Endothelial cell of umbilical vein (primary cell): ENCODE measurements at places on chromosomes 4 and X. TPM values are rescaled to one million over a fixed set of nuclear protein-coding genes. Genes with fewer than 3 reads are reported as not detected.
A peak's percentile ranks its signal among the peaks of the same experiment; 100 is the strongest.

DNA sequence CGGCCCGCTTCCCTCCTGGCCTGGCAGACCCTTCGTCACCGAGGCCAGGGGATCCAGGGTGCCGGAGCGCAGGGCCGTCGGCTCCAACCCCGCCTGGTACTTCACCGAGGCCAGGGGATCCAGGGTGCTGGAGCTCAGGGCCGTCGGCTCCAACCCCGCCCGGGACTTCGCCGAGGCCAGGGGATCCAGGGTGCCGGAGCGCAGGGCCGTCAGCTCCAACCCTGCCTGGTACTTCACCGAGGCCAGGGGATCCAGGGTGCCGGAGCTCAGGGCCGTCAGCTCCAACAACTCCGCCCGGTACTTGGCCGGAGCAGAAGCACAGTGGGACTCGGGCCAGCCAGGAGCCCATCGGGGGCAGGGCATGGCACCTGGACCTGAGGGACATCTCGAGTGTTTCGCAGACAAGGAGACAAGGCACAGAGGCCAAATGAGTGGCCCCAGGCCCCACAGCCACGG, 85.1 kb downstream of the FAM53A start:
- DNase-seq, result no peak

GRCh38 chr4:174084981-174085380, 198.5 kb downstream of the FBXO8 start:
- no peak for DNase-seq

- peak; percentile 24 for DNase-seq
These were observed 188.0 kb downstream of the STIM2 start for GRCh38 chr4:27048429-27049238.

DNA sequence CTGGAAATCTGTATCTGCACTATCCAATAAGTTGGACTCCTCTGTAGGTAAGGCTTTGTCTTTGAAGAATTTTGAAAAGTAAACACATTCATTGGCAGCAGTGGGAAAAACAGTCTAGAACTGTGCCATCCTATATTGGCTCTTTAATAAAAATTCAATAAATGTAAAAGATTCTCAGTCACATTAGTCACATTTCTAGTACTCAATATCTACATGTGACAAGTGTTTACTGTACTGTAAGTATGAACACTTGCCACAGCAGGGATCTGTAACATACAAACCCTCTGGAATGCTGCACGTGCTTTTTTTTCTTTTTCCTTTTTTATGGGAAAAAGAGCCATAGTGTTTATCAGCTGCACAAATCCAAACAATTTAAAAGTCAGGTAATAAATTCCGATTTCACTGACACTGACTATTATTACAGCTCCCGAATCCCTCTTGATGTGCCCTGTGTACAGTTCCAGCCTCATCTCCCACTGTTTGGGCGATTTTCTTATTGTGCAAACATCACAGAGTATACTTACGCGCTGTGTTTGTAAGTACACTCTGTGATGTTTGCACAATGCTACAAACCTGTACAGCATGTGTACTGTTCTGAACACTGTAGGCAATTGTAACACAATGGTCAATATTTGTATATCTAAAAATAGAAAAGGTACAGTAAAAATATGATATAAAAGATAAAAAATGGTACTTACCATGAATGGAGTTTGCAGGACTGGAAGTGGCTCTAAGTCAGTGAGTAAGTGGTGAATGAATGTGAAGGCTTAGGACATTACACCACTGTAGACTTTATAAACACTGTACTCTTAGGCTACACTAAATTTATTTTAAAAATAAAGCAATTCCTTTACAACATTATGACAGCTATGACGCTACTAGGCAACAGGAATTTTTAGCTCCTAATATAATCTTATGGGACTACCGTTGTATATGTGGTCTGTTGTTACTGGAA, 8.7 kb downstream of the PYURF start:
- DNase-seq, result no peak

- no peak for DNase-seq
These were observed 340.2 kb upstream of the DKK2 start for GRCh38 chr4:107376293-107376692.

DNA sequence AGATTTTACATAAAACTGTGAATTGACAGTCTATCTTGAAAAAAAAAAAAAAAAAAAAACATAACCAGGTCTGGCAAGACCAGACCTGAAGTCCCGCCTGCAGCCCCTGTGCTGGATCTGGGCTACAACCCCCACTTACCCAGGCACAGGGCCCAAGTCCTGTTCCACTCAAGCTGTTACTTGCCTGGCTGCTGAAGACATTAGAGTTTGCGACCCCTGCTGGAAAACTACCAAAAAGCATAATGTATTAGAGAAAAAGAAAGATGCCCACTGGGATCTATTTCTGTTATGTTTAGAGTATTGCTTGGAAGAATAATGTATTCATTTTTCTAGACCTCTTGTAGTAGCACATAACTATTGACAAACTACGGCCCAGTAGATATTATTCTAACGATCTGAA, 4.7 kb downstream of the HS3ST1 start:
- peak; percentile 38 for DNase-seq

The ETDB gene
- total RNA-seq, result not detected in 2 replicates
